SHP77 (cell line): ENCODE measurements at places on chromosomes 4 and X.

DNA sequence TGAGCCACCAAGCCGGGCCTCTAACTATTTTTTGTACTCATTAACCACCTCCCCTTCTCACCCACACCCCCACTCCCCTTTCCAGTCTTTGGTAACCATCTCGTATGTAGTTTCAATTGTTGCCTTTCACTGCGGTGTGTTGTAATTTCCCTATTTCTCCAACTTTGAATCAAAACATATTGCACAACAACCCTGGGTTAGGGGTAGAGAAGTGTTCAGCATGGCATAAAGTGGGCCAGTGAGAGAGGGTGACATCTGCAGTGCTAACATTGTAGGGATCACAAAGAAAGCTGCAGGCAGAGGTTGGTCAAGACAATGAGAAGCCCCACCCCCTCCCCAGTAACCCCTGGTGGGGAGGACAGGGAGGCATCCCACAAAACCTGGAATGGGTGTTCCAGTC is 92.7 kb downstream of the SPATA18 start:
- no peak for DNase-seq

- no peak for DNase-seq
Observed at GRCh38 chr4:15423285-15423711, 4.5 kb upstream of the C1QTNF7 start.

GRCh38 chr4:58274553-58274952 is 1164.4 kb upstream of the IGFBP7 start:
- no peak for DNase-seq

DNA sequence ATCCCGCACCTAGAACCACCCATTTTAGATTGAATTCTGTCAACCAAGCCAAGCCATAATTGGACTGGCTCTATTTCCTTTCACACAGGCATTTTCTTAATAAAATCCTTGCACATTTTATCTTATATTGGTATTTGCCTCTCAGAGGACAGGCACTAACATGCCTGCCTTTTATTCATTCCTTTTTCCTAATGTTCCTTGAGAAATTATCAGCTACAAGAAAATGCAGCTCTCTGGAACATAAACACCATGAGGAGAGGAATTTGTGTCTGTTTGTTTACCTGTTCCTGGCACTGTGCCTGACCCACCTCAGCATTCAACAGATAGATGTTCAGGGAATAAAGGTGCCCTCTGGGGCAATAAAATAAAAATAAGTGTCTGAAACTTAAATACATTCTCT is 116.2 kb downstream of the PDHA2 start:
- DNase-seq = no peak

DNA sequence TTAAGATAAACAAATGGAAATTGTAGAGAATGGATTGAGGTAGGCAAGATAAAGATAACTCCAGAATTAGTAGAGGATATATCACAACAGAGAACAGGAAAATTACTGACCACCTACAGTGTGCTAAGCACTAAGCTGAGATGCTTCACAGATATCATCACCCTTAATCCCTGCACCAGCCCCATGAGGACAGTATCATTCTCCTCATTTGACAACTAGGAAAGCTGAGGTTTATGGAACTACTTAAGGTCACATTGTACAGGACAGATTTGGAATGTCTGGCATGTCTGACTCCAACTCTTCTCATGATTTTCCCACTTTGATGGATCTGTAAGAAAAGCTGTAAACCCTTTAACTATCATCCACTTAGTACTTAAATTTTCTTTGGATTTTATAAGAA is 95.5 kb downstream of the CASK start:
- DNase-seq = no peak

DNA sequence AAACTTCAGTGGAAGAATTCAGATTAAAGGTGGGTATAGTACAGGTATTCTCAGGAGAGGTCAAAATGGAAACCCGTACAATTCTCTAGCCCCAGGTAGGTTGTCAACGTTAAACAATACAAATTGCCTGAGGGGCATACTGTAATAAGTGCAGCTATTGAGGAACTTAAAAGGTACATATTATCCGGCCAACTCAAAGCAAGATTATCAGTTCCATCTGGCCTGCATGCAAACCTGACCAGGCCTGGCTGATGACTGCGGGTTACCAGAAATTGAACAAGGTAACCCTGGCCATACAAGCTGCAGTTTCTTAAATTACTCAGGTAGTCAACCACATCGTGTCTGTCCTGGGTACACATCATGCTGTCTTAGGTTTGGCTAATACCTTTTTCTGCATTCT is 12.3 kb upstream of the ZNF630 start:
- DNase-seq = no peak

GRCh38 chrX:42704454-42704853 is 73.5 kb downstream of the PPP1R2C start:
- no peak for DNase-seq

DNA sequence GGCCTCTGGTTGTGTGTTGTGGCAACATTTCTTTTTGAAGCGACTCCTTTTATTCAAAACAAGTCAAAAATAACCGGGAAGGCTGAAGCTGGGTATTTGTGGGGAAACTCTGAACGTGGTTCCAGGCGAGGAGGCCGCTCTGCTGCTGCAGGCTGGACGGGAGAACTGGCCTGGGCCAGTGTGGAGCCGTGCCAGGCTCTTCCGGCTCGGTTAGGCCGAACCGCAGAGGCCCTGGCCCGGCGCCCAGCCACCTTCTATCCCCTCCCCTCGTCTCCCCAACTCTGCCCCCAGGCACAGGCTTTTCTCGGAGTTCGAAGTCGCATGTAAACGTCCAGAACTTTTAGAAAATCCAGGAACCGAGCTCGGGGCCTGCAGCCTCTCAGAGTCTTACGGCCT is 2.4 kb upstream of the BCOR start:
- DNase-seq = no peak

DNA sequence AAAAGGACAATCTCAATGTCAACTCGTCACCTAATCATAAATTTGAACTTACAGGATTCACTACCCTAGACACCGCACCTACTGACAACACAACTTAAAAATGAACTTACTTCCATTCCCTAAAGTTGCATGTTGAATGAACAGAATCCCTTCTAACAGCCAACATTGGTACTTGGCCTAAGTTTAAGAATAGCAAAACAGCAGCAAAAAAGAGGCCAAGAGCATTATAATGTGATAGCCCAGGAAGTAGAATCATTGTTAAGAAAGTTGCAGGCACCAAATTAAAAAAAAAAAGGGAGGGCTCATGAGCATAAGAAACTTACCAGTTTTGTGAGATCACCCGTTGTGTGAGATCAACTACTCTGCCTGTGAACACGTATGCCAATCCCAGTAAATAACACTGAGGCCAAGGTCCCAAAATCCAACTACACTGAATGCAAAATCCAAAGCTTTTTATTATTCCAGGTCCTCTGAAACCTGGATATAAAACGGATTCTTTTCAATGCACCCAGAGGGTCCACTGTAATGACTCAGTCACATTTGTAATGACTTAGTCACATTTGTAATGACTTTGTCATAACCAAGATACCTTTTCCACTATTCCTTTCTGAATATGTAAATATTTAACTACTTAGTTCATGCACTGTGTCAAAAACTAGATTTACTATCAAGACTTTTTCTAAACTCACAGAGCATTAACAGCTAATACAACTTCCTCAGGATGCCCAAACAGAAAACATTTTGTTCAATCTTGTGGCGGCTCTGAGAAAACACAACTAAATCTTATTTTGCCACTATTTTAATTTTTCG is 6.8 kb downstream of the HNRNPDL start:
- DNase-seq = no peak

DNA sequence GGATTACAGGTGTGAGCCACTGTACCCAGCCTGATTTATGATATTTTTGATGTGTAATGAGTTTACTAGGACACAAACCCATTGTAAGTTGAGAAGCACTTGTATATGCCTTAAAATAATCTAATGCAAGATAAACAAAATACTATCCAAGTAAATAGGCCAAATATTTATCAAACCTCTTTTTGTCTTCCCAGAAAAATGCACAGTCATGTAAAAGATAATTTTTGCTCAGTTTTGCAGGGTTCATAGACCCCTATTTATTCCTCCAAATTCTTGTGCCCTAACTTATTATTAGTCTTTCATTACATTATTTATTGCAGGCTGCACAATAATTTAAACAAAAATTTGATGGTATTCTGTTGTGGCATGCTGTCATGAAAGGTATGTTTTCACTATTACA is 1290.7 kb downstream of the STIM2 start:
- no peak for DNase-seq

DNA sequence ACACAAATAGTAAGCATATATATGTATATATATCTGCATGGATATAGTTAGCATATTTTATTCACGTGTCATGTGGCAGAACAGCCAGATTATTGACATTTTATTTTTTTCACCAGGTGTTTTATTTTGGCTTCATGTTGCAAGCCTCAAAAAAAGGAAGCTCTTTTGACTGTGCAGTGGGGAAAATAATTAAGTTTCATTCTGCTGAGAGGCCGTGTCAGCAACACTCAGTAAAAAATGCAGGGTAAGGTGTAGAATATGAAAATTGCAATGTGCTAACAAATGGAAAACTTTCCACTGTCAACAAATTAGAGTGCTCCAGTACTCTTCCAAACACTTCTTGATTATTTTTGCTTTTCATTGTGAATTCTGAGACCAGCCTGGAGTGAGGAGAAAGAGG is 511.5 kb downstream of the GLUD2 start:
- no peak for DNase-seq

GRCh38 chrX:8743126-8743732 is 11.3 kb upstream of the ANOS1 start:
- DNase-seq = no peak

- no peak for DNase-seq
Observed at GRCh38 chrX:19204636-19205035, 82.4 kb upstream of the ADGRG2 start.

DNA sequence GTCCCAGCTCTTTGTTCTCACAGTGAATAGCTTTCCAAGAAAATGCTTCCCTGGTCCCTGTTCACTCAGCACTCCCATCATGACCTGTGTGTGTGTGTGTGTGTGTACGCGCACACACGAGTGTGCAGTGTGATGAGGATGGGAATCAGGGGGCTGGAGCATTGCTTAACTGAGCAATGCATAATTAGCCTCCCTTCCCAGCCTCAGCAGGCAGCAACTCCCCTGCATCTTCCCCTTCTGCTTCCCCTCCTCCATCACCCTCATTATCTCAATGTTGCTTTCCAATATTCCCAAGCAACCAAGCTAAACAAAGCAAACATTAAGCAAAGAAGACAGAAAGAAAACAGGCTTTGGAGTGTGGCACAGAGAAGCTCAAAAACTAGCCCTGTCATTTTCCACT is 137.0 kb downstream of the RBM47 start:
- DNase-seq = no peak

DNA sequence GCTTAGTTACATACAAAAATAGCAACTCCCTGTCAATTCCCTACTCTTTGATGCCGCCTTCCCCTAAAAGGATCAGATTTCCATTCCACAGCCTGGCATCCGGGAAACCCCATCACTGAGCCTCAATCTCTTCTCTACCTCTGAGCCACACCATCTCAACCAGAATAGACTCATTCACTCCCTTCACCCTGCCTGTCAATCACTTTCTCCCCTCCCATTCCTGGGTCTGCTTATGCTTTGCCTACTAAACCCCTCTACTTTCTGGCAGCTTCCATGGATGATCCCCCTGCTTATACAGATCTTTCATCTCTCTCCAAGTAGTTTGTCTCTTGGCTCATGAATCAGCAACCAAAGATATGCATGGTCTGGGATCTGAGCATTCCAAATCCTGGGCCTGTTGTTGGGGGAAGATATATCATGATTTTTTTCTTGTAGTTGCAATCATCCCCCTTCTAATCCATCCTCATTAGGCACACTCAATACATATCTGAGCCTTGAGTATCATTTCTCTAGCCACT is 2.6 kb downstream of the AMER1 start:
- no peak for DNase-seq
